Left ventricle myocardium superior (tissue), 1 donor: ENCODE measurements at places on chromosomes 2 and 18.
A peak's percentile ranks its signal among the peaks of the same experiment; 100 is the strongest.

GRCh38 chr2:233486357-233486756, 80.2 kb downstream of the USP40 start:
- no peak for DNase-seq

DNA sequence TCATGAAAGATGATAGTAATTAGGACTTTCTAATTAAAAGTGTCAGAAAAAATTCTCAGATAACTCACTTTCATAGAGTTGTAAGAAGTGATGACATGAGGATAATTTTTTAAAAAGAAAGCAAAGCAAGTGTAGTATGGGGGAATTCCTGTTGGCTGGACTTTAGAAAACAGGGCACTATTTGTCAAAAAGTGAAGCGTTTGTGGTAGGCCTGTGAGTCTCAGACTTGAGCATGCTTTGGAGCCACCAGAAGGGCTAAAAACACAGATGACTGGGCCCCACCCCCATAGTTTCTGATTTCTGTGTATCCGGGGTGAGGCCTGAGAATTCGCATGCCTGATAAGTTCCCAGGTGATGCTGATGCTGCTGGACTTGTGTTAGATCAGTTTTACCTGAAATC, 222.6 kb upstream of the LRRTM1 start:
- DNase-seq: no peak

GRCh38 chr2:8862230-8862629, 24.8 kb upstream of the KIDINS220 start:
- no peak for DNase-seq

DNA sequence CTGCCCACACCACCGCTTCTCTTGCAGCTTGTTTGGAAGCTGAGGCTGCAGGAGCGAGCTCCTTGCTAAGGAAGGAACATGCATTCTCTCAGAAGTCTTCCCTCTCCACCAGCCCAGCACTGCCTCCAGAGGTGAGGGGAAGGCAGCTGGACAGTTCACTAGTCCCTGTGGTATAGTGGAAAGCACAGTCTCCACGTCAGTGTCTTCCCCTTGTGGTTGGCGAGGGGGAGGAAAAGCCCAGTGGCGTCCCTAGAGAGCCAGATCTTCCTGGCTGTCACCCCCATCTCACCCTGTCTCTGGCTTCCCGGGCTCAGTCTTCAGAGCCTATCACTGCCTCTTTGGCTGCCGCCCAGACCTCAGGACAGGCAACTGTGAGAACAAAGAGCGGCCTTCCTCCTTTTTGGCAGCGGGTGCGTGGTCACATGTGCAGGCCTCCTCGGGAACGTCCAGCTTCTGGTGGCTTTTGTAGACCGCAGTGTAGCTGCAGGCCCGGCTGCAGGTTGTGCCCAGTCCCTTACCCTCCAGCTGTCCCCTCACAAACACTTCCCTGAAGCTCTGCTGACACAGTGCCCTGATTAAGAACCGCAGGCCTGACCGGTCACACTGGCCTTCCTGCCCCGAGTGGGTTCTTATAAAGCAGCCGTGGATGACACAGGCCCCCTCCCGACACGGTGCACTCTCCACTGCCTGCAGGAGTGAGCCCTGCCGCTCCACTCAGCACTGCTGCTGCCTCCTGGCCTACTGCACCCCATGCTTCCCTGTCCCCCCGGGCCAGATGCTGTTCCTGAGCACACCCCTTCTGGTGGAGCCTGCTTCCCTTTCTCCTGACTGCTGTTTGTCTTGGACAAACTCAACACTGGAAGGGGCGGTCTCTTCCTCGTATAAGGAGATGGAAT, 90.9 kb downstream of the RNF144A start:
- peak; percentile 95 for DNase-seq

DNA sequence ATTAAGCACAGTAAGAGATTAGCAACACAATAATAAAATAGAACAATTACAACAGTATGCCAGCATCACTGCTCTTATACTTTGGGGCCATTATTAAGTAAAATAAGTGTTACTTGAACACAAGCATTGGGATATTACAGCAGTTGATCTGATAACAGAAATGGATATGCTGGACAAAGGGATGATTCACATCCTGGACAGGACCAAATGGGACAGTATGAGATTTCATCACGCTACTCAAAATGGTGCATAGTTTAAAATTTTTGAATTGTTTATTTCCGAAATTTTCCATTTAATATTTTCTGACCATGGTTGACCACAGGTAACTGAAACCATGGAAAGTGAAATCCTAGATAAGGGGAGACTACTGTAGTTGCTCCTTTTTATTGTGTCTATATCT, 138.2 kb downstream of the UBR3 start:
- DNase-seq: no peak
